Mesendoderm (in vitro differentiated cells): ENCODE measurements at places on chromosomes 6 and 20.

- DNase-seq: no peak
Measured at GRCh38 chr6:91483415-91484105, 896.7 kb upstream of the MAP3K7 start.

GRCh38 chr6:135084001-135084915 lies 29.6 kb upstream of the HBS1L start:
- DNase-seq: no peak

DNA sequence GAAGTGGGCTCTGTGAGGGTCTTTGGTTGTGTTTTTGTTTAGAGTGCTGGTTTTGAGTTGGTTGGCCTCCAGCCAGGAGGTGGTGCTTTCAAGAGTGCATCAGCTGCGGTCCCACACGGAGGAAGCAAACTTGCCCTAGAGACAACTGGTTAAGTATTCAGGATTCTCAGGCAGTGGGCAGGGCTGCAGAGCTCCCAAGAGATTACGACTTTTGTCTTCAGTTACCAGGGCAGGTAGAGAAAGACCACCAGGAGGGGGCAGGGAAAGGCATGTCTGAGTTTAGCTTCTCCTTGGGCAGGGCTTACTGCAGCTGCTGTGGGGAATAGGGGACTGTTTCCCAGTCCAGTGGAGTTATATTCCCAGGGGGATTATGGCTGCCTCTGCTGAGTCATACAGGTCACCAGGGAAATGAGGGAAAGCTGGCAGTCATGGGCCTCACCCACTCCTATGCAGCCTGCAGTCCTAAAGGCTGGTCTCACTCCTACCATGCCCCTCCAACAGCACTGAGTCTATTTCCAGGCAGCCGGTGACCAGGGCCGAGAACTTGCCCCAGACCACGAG lies 64.3 kb downstream of the TTI1 start:
- DNase-seq: peak; percentile 66

DNA sequence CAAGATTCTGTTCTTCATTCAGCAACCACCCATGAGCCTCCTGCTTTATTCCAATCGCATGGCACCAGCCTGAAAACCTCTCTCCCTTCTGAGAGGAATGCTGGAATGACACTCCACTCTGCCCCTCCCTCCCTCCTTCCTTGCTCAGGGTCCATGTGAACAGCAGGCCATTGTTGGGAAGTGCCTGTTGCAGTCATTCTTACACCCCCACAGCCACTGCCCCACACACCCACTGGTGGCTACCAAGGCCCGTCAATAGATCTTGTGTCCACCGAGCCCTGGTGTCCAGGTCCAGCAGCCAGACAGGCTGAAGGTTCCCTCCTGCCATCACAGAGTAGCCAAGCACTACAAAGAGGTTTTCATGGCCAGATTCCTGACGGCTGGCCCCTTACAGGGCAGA lies 6.5 kb downstream of the PDRG1 start:
- DNase-seq: no peak

DNA sequence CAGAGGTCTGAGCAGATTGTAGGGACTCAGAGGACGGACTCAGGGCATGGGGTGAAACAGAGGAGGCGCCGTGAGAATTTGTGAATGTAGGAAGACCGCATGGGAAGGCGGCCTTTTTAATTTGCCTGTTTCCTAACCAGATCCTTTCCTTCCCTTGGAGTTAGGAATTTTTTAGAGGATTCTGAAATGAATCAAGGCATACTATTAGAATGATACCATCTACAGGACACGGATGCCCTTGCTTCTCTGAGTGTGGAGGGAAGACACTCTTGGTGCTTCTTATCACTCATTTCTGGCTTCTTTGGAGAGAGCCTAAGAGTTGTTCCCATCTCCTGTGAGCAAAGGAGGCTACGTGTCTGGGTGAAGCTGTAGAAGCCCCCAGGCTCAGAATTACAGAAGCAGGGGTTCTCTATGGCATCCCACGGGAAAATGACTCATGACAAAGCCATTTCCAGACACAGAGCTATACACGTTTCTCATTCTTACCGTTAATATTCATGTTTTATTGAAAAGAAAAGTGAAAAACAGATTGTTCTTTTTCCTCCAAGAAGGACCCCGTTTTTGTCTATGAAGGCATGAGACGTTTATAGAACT lies 148.5 kb downstream of the EDN3 start:
- DNase-seq: no peak

DNA sequence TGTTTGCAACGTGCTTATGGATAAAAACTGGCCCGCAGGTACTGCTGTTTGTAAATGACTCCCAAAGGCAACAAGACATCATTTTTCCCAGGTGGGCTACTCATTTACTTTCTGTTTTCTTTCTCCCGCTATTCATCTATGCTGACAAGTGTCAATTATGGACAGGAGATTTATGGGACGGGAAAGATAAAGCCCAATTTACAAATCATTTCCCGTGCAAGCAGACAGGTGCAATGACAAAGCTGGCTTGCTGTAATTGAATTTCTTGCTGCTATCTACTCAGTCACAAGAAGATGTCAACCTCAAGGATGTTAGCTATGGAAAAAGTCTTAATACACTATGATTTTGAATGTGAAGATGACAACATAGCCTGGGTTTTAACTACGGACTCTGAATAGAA lies 125.5 kb downstream of the EPHA7 start:
- DNase-seq: no peak

- DNase-seq: peak; percentile 57
Measured at GRCh38 chr6:41887331-41887751, 7.8 kb downstream of the USP49 start.

GRCh38 chr6:84635081-84635761 lies 129.2 kb downstream of the TBX18 start:
- DNase-seq: peak; percentile 80

DNA sequence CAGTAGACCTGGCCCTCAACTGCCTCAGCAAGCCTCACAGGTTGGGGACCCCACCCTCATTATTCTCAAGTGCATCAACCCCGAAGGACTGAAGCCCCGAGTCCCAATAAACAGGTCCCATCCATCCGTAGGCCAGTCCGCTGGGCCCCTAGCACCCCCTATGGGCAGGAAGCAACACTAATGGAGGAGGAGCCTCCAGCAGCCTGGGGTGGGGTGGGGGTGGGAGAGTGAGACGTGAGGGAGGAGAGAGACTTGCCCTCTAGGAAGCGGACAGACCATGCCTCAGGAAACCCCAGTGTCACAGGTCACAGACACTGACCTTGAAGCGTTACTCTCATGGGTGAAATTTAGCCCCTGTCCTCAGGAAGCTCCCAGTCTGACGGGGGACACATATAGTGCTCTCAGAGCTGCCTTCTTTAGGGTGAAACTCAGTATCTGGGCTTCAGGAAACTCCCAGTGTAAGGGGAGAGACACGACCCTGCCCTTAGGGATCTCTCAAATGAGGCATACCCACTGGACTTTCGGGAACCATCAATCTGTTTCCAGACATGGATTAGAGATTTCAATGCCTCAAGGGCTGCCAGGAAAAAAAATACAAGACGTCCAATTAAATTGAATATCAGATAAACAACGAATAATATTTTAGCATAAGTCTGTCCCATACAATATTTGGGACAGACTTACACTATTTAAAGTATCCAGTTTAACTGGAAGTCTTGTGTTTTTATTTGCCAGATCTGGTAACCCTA lies 125.8 kb downstream of the MRPL14 start:
- peak; percentile 95 for DNase-seq

GRCh38 chr6:137904822-137905617 lies 38.0 kb downstream of the TNFAIP3 start:
- no peak for DNase-seq

DNA sequence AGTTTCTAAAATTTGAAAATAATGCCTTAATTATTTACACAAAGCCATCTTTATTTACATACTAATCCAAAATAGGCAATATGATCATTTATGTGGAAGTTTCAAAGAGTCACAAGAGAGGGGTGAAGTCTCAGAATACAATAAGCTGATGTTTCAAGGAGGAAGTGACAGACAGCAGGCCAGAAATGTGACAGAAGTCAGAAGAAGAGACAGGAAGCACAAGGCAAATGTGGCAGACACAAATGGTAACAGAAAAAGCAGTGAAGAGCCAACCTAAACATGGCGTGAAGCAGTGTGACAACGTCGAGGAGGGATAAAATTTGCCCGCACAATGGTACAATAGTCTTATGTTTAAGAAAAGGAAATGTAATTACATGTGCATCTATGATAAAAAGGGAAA lies 59.8 kb downstream of the SHPRH start:
- no peak for DNase-seq

GRCh38 chr6:3456898-3457709 lies at the start of gene SLC22A23:
SLC22A23 (minus strand) TSS chr6:3457050; CDS start chr6:3456559, 491 bp downstream.
- DNase-seq: peak; percentile 68

GRCh38 chr6:22106961-22107360 lies 189.9 kb downstream of the PRL start:
- DNase-seq: no peak

DNA sequence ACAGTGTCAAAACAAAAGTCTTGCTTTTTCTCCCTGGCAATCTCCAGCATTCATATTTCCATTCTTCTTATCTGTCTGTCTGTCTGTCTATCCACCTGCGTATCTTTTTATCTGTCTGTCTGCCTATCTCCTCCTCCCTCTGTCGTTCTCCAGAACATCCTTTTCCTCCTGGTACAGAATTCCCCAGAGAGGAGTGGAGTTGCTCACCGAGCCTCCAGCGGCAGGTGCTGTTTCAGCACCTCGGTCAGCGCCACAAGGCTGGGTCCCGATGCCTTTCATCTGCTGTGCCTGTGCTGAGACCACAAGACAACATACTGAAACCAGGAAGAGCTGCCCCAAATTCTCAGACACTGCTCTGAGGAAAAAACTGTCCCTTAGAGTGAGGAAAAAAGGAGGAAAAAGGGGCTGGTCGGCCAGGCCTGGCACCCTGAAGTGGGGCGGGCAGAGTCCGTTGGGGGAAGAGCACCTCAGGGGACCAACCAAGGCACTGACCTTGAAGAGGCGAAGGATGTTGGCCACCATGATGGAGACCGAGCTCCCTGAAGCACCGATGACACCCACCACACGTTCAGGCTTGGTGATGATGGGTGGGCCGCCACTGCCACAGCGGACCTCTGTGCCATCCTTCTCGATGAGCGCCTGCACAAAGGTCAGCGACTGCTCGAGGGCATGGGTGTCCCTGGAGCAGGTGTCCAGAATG lies 13.3 kb downstream of the GRM4 start:
- peak; percentile 83 for DNase-seq

DNA sequence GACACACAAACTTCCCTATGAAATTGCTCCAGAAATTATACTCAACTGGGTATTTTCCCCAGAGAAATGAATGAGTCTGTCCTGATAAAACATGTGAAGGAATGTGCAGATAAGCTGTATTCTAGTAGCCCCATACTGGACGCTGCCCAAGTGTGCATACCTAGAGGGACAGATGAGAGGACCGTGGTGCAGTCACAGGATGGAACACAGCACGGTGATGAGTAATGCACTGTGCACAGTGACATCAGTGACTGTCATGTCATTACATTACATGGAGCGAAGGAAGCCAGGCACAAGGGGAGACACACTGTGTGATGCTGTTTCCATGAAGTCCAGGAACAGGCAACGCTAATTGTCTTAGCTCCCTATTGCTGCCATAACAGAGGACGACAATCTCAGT lies 155.5 kb downstream of the CDH4 start:
- DNase-seq: no peak

DNA sequence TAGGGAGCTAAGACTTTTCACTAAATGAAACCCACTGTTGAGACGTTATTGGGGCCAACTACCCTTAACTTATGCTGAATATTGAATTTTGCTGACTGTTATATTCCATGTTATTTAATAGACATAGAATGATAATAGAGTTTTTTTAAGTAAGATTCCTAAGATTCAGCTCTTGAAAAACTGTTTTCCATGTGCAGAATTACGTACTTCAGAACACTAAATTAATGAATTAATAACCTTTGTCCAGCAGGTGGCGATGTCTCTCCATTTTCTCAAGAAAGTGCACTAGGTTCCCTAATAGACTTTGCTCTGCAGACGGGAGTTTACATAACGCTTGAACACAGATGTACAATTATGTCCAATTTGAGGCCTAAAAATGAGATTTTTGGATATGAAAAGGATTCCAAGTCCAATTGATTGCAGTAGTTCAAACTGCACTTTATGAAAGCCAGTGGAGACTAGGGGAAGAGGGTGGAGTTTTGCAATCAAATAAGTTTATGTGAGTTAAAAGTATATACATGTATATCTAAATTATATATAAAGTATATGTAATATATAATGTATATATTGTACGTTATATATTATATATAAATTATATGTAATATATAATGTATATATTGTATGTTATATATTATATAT lies 282.1 kb downstream of the UST start:
- peak; percentile 78 for DNase-seq

DNA sequence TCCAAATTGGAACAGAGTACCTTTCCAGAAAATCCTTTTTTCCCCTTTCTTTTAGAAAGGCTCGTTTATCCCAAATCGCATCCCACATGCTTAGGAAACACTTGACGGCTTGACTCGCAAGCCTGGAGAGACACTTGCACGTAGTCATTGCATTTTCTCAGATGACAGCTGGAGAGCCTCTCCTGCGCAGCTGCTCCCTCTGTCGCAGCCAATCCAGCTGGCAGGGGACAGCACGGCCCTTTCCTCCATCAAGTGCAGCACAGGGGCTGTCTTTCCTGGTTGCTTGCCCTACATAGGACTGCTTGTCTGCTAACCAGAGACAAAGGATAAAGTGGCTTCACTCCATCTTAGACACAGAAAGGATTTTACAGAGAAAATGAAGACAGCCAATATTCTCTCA lies 77.6 kb upstream of the RGS17 start:
- no peak for DNase-seq

- DNase-seq: no peak
Measured at GRCh38 chr20:53202777-53203176, 230.6 kb downstream of the TSHZ2 start.

GRCh38 chr20:39669659-39670058 lies 707.5 kb downstream of the DHX35 start:
- DNase-seq: no peak

DNA sequence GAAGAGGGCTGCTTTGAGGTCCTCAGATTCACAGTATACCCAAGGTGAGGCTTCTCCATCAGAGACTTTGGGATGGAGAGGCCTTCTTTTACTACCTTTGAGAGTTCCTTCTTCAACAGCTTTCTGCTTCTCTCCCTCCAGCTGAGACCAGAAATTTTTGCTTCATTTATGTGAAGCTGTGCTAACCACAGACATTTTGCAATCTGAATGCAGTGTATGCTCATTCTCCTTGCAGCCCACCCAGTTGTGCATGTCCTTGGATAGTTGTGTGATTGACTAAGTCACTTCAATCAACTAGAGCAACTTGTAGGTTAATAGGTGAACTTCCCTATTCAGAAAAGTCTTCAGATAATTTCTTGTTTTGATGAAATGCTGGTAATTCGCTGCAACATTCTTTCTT lies 20.1 kb downstream of the DCBLD1 start:
- DNase-seq: no peak

DNA sequence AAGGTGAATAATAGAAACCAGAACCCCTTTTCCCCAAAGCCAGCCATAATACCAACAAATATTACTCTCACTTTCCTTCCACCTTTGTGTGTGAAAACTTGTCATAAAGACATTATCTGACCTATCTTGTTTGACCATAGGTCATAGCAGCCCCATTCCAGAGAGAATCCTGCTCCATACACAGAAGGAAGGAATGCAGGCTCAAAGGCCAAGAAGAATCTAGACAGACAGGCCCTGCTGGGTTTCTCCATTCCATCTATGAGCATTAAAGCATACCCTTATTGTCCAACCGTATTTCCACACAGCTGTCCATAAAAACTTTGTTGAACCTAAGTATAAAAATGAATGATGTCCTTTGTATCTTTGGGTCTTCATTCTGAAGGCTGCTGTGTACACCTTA lies 40.7 kb upstream of the KCNK5 start:
- no peak for DNase-seq
